ENCODE measurements at places on chromosomes 5 and 9.

GRCh38 chr9:89593727-89594427 is 10.9 kb upstream of the GADD45G start:
- peak; percentile 32 for DNase-seq

- DNase-seq = no peak
Observed at GRCh38 chr5:135249658-135250057, 149.4 kb downstream of the MACROH2A1 start.

- DNase-seq = no peak
Observed at GRCh38 chr9:5909976-5910375, 19.3 kb downstream of the MLANA start.

DNA sequence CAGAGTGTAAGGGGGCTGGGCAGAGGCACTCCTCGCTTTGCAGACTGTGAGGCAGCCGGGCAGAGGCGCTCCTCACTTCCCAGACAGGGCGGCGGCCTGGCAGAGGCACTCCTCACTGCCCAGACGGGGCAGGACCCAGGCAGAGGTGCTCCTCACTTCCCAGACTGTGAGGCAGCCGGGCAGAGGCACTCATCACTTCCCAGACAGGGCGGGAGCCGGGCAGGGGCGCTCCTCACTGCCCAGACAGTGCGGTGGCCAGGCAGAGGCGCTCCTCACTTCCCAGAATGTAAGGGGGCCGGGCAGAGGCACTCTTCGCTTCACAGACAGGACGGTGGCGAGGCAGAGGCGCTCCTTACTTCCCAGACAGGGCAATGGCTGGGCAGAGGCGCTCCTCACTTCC is 442.5 kb downstream of the SPATA31D1 start:
- DNase-seq = no peak

GRCh38 chr5:99614888-99615287 is 686.1 kb upstream of the CHD1 start:
- DNase-seq = no peak

DNA sequence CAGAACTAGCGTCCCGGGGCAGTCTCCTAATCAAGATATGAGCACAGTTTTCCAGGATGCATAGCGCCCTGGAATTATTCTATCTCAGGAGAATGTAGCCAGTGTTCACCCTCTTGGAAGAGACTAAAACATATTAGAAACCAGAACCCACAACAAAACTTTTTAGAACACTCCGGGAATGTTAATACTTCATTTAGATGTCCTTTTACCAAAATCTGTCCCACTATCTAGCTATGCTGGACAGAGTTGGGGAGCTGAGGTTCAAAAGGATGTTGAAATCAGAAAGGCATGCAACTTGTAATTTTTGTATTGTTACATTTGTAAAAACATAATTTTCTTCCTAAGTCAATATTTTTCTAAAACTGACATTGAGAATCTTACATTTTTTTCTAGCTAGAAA is 386.5 kb upstream of the RFX3 start:
- DNase-seq = no peak

- DNase-seq = no peak
Observed at GRCh38 chr5:128406803-128407202, 131.2 kb downstream of the FBN2 start.

DNA sequence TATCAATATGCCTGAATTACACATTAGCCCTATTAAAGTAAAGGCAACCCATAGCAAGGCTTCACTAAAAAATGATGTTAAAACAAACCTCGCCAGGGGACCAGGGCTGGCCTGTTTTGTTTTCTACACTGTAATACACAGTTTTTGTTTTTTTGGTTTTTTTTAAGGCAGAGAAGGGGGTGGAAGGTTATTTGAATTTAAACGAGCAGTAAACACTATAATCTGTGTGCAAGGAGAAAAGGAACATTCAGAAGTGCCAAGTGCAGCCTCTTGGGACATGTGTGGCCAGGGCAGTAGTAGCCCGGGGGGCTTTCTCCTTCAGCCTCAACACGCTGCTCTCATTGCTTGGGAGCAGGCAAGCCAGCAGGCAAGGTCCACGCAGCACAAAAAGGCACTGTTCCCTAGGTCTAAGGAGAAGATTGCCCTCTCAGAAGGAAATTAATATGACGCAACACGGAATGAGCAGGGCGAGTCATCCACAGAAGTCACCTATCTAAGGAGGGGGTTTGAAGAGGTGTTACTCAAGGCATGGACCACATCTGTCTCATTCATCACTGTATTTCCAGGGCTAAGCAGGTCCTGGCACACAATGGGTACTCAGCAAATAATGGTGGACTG is 16.2 kb downstream of the SIL1 start:
- DNase-seq = no peak

DNA sequence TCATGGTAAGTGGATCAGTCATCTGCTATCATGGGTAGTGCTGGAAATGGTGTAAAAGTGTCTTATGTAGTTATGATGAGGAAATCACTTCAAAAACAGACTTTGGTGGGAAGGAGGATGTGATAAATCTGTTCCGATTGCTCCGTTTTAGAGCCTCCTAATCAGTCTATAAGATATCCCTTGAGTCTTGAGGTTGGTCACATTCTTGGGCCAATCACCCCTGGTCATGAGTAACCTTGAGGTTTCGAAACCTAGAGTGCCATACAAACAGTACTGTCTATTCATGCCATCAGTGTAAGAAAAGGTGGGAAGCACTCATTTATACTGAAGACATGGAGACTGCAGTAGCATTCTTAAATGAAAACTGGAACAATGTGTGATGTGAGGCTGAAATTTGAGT is 45.8 kb downstream of the LRRTM2 start:
- DNase-seq = no peak

DNA sequence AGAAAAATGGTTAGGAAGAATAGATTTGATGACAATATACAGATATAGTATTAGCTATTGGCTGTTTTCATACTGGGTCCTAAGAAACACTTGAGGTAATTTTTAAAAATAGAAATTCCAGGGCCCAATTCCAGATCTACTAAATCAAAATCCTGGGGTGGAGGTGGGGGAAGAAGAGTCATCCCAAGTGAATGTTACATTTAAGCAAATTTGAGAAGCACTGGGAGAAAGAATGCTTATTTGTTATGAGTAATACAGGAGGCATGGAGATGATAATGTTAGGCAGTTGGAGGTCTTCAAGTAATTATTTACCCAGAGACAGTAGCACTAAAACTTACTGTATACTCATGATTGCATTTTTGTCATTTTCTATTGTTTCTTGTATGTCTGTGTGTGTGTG is 93.0 kb upstream of the DAB2 start:
- peak; percentile 46 for DNase-seq

GRCh38 chr9:91285729-91286353 is 75.9 kb downstream of the AUH start:
- no peak for DNase-seq

- DNase-seq = no peak
Observed at GRCh38 chr9:89458768-89459496, 39.0 kb downstream of the SEMA4D start.

DNA sequence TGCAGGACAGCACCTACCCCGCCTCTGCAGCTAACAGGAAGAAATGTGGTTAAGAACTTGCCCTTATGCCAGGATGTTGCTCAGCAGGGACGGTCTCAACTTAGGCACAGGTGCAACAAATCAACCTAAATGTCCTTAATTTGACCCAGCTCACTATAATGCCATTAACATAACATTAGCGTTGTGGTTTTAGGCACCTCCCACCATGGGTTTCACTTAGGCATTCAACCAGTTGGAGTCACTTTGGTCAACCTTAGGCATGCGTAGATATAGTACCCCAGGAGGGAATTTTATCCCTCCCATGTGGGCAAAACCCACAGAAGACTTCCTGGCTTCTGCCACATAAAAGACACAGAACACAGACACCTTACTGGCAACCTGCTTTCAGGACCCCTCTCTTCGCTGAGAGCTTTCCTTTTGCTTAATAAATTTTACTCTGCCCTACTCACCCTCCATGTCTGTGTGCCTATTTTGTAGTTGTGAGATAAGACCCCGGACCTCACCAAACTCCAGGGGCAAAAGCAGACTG is 8.7 kb upstream of the ERAP1 start:
- no peak for DNase-seq

DNA sequence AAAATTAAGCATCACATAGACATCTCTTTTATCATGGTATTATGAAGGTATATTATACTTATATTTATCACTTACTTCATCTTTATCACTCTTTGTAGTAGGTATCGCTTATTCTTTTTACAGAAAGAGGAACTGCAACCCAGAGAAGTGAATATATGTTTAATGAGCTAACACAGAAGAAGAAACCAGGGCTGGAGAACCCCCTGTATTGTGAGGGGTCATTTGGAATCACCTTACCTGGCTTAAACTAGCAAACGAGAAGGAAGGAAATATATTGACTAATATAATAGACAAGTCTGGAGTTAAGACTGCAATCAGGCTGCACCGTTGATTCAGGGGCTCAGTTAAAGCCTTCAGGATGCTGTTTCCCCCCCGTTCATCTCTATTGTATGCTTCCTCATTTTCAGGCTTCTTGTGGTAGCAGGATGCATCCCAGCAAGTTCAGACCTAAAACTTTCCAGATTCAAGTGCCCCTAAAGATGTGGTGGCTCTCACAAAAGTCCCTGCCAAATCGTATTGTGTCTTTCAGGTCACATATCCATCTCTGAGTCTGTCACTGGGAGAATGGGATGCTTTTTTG is 146.4 kb downstream of the GCNT1 start:
- DNase-seq = no peak

DNA sequence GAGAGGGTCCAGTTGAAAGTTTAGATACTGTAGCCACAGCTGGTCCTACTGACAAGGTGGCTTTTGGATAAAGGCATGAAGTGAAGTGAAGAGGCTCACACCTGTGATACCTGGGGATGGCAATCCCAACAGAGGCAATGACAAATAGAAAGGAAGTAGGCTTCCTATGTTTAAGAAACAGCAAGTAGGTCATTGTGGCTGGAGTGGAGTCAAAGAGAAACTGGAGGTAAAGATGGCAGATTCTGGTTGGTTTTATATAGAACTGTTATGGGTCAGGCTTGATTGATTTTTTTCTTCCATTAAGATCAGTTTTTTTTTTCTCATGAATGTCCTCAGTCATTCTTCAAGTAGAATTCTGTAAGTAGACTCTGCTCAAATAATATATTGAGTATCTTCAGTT is 79.5 kb downstream of the ANXA1 start:
- no peak for DNase-seq

GRCh38 chr5:177540438-177540837 is 13.9 kb downstream of the FAM193B start:
- DNase-seq = no peak

DNA sequence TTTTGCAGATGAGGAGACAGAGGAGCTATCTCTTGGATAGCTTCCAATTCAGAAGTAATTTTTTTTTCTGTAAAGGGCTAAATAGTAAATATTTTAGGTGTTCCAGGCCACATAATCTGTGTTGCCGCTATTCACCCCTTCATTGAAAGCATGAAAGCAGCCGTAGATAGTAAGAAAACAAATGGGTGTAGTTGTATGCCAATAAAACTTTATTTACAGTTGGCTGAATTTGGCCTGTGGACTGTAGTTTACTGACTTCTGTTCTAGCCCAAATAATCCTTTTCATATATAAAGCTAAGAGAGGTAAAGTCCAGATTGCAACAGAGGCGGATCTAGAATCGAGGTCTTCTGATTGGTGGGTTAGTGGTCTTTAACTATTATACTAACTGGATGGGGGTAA is 128.9 kb downstream of the SLF1 start:
- DNase-seq = no peak

DNA sequence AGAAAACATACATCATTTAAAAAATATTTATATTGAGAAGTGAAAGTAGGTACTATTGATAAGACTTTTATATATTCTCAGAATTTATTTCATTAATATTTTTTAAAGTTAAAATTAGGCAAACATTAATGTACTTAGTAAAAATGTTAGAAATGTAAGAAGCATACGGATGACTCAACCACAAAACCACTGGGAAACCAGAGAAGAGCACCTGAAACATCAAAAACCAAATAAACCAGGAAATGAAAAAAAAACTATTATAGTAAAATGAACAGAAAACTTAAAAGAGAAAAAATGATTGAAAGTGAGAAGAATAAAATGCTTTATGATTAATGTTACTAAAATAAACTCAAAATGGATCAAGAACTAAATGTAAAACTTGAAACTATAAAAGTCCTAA is 233.2 kb upstream of the DAB2 start:
- DNase-seq = no peak

DNA sequence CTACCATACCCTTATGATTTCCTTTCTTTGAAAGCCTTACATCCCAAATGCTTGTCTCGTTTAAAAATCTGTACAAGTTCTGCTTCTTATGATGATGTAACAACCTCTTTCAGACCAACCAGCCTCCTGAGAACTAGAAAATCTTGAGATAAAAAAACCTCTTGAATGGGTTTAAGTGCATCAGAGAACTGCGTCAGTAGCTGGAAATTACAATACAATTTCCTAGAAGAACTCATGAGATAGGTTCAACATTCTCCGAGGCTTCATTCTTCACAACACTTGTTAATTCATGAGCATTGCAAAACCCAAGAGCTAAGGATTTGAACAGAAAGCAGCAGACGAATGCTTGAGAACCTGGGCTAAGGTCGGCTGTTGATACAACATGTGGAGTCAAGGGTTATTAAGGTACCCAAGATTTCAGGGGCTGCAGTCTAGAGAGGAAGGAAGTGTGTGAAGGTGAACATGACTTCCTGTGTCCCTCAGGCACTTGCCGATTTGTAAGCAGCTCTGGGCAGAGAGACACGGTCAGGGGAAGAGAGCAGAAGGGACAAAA is 286.0 kb downstream of the ICE1 start:
- DNase-seq = no peak

GRCh38 chr9:76369583-76369982 is 24.6 kb downstream of the RFK start:
- no peak for DNase-seq

- DNase-seq = peak; percentile 19
Observed at GRCh38 chr5:131634666-131634995, 398 bp downstream of the RAPGEF6 start.

GRCh38 chr5:133356984-133357421 is 255.3 kb downstream of the FSTL4 start:
- no peak for DNase-seq

- no peak for DNase-seq
Observed at GRCh38 chr5:174424219-174425053, 299.9 kb upstream of the MSX2 start.

DNA sequence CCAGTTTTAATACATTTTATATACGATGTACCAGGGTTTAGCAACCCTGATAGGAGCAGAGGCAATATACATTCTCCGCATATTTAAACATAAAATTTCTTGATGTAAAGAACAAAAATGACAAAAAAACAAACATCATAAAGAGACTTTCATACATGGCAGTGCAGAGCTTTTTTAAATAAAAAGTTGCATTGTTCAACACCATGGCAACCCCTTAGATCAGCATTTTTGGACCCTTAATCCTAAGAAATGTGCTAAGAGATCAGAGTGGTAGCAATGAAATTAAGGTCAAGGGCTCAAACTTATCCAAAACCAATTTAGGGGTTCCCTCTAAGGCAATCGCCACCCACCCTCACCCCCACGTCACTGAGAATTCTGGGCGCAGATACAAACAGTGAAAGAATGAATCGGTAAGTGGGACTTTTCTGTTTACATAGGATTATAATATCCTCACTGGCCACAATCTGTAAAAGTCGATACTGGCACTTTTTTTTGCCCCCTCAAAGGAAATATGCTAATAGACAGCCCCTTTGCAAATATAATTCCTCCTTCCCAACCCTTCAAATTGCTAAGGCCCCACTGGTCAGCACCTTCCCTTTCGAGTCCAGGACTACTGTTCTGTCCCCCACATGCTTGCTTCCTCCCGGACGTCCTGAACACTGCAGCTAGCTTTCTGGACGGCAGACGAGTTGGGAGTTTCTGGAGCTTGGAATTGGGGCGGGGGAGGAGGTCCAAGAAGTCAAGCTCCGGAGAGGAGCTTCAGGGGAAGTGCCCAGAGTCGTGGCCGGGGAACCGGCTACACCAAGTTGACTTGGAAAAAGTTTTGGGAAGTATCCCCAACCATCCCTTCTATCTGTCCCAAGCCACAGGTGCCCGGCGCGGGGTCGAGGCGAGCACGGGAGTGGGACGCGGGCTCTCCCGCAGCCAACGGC is 2.2 kb downstream of the GAS1 start:
- DNase-seq = peak; percentile 8
